NK-92 treated with Interleukin-12 subunit alpha and Interleukin-12 subunit beta, amount 100 ng/mL, for 24 hours (cell line): ENCODE measurements at places on chromosomes 7 and 10.

DNA sequence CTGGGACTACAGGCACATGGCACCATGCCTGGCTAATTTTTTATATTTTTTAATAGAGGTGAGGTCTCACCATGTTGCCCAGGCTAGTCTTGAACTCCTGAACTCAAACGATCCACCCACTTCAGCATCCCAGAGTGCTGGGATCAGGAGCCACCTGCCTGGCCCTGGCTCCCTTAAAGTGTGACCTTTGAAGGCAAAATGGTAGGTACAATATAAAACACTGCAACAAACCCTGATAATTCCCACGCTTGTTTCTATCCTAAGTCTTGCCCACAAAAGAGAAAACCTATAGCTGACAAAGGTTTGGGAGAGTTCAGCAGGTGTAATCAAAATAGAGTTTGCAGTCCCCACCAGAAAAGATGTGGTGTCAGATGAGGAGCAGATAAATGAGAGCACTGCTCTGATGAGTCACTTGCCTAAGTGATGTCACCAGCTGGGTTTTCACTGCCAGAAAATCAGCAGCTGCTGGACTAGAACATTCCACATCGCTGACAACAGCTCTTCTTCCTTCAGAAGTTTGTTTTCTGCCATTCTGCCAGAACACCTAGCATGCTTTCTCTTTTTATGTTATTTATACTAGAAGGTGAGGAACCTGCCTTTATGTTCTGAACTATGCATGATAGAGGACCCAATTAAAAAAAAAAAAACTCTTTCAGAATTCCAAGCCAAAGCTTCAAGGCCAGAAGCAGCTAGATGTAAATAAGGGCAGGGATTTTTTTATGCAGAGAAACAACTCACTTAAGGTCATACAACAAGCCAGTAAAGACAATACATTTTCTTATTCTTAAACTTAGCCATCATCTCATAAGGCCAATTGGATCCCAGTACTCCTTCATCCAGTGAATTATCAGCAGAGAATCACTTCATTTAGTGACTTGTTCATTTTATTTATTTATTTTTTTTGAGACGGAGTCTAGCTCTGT is 18.0 kb downstream of the PURB start:
- peak; percentile 12 for DNase-seq

DNA sequence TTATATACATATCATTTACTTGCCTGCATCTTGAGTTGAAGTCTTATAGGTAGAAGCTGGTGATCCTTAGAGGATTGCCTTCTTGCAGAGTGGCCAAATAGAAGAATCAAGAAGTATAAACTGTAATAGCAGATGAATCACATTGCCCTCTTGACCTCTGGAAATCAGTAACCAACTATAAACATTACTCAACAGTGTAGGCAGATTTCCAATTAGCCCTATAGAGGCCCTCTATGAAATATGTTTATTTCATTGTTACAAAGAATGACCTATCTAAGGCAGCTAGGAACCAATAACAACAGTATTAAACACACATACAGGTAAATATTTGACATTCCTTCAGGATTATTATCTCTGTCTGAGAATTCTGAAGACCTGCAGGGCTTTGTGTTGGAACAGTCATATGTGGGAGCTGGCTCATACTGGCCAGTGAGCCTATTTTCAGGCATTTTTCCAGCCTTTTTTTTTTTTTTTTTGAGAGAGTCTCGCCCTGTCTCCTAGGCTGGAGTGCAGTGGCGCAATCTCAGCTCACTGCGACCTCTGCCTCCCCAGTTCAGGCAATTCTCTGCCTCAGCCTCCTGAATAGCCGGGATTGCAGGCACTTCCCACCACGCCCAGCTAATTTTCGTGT is 7.2 kb upstream of the SRI start:
- no peak for DNase-seq

- no peak for DNase-seq
Measured at GRCh38 chr10:70893227-70894006, 5.1 kb upstream of the PCBD1 start.

DNA sequence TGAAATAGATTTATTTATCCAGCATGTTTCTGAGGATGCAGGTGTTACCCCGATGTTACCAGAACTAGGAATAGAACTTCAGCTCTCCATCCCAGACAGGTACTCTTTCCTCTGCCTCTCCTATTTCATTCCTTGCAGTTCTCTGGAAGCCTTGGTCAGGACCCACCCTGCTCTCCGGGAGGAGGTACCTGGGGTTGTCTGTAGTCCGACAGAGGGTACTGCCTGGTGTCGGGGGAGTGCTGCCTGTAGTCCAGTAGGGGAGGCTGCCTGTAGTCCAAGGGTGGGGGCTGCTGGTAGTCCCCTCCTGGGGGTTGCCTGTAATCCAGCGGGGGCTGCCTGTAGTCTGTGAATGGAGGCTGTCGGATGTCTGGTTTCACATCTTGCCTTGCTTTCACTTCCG is 328.4 kb downstream of the PHTF2 start:
- no peak for DNase-seq

GRCh38 chr7:27410812-27411544 is 168.4 kb downstream of the EVX1 start:
- no peak for DNase-seq

GRCh38 chr7:7428806-7429205 is 106.9 kb downstream of the COL28A1 start:
- no peak for DNase-seq

- no peak for DNase-seq
Measured at GRCh38 chr7:41130561-41131236, 572.2 kb downstream of the INHBA start.

DNA sequence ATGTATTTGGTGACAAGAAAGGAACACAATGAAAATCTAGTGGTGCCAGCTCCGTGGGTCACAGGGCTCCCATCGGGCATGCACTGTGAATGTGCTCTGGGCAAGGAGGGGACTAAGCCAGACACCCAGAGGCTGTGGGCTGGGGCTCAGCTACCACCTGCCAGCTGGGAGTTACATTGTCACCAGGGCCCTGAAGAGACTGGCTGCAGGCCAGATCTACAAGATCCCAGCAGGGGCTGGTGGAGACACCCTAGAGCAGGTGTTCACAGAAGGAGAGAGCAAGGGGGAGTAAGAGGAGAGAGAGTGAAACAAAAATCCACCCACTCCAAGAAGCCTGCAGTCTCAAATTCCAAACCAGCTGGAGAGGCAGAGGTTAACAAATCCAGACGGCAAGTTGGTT is 116.6 kb upstream of the ADCY1 start:
- DNase-seq: no peak

DNA sequence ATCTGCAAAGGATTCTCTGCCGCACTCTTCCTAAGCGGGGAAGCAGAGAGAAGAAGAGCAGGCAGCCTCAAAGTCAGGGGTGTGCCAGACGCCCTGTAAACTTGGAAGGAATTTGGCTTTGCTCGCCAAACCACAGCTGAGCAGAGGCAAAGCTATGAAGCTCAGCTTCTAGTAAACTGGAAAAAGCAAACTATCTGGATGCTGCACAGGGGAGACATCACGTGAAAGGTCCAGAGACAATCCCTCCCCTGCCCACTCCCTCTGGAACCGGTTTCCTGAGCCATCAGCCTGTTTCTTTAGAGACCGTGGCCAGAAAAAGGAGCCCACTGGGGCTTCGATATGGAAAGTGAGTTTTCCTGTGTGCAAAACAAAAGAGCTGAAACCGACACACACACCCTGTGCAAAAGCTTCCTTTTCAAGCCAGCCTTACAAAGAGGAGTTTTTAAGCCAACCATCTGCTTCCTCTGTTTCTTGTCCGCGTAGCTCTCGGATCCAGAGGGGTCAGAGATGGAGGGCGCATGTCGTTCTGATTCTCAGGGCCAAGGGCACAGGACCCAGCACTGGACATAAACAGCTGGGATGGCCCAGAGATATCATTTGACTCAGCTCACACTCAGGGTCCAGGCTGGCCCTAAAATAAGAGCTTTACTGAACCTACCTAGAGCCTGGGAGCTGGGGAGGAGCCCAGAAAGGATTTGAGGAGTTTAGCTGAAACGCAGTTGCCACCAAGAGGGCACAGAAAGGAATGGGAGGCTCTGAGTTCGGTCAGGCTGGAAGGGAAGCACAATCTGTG is 58.2 kb upstream of the DNAAF5 start:
- DNase-seq: no peak

DNA sequence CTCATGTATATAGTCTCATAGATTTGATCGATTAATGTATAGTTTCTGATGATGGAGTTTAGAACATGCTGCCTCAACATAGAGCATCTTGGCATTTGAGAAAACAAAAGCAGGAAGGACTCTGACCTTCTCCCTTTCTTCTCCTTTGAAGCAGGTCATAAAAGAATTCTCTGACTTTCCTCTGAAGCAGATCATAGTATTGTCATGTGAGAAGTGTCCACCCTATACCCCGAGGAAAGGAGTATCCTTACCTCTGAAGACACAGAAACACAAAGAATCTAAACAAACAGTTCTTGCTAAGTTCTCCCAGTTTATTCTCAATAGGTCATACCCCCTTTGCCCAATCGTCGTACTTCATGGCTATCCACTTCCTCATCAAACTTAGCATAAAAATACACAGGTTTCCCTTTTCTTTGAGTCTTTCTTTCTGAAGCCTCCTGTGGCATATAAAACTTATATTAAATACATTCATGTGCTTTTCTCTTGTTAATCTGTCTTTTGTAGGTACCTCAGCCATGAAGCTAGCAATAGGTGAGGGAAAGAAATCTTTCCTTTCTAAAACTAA is 194.9 kb downstream of the REEP3 start:
- no peak for DNase-seq

DNA sequence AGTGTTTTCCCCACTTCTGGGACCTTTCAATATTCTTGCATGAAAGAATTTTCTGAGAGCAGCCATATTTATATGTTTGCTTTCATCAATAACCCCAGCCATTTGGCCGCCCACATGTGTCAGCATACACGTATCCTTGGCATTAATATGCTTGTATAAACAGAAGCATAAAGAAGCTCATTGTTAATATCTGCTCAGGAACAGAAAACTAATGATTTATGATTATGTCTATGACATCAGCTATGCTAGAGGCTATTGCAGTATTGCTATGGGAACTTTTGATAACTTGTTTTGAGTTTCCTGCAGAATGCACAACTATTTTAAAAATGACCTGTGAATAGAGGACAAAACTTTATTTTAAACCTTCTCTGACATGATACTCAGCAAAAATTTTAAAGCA is 300.9 kb upstream of the MTPN start:
- no peak for DNase-seq

GRCh38 chr7:155586843-155587440 is 40.6 kb upstream of the CNPY1 start:
- DNase-seq: no peak

DNA sequence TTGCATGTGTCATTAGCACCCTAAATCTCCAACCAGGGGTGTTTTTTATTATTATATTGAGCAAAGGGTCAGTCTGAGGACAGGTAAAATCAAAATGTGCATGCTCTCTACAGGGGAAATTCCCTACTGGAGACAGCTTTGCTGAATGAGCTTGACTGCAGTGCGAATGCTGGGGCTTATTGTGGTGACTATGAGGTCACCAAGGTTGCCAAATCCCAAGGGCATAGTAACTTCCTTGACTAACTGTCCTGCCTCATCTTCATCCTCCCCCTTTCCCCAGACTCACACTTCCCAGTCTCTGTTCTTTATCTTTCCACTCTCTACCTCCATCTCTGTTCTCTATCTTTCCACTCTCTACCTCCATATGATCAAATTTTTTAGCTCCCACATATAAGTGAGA is 22.9 kb upstream of the AOC1 start:
- no peak for DNase-seq

GRCh38 chr10:110918643-110919348 is at the start of gene BBIP1:
Gene BBIP1 (minus strand): TSS chr10:110919180. CDS start chr10:110918157, 1,023 bp downstream.
- peak; percentile 88 for DNase-seq

GRCh38 chr10:132654121-132654571 is 116.6 kb downstream of the INPP5A start:
- no peak for DNase-seq

GRCh38 chr10:49164559-49165188 is 23.5 kb downstream of the TMEM273 start:
- DNase-seq: no peak

DNA sequence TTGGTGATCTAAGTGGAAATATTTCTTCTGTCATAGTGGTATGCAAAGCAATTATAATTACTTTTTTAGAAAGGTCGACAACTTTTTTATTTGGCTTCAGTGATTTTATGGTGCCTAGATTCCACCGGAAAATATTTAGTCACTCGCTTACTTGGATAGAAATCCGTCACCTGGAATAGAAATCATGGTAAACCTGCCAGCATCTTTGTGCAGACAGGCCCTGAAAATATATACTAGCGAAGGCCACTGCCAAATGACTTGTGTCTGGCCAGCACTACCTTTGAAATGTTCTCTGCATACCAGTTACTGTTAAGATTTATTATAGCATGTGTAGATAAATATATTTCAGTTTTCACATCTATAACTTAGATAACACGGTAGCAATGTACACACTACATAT is 226.4 kb downstream of the AGMO start:
- DNase-seq: no peak

- no peak for DNase-seq
Measured at GRCh38 chr7:2546776-2547586, 8.3 kb downstream of the BRAT1 start.

DNA sequence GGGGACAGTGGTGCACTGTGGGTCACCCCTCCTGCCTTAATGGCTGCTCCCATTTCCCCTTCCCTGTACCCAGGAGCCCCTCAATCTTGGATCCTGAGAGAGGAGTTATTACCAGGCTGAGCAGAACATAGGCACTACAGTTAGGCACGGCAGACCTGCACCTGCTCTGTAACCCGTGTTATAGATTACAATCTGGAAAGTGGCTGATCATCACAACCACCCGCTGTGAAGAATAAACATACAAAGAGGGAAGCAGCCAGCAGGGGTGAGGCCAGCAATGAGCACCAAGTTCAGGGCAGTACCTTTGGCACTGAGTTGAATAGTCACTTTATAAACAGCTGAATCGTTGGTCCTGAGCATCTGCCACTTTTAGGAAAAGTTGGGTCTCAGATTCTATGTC is 1.7 kb downstream of the CDHR1 start:
- no peak for DNase-seq

GRCh38 chr10:91340613-91341362 is 69.4 kb upstream of the HECTD2 start:
- no peak for DNase-seq

GRCh38 chr10:121442086-121442935 is 155.9 kb downstream of the FGFR2 start:
- no peak for DNase-seq

DNA sequence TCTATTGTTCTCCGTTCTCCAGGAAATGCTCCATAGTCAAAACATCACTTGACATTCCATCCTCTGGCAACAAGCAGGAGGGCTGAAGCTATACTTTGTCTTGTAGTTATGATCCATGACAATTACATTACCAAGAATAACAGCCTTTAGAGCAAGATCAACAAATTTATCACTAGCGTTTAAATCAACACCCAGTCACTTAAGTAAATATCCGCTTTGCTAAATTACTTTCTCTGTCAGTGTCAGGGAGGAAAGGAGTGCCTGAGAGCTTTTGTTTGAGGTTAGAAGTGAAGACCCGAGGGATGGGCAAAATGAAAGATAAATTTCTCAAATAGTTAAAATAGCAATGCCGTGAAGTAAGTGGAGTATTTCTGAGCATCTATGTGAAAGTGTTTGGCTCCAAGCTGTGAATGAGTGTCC is 236.1 kb upstream of the BMPER start:
- no peak for DNase-seq

- no peak for DNase-seq
Measured at GRCh38 chr10:47440207-47440606, 43.7 kb downstream of the ANXA8 start.
